ENCODE measurements at places on chromosomes 16 and 17.

- DNase-seq = no peak
Measured at GRCh38 chr17:82050761-82051641, 610 bp downstream of the RFNG start.

DNA sequence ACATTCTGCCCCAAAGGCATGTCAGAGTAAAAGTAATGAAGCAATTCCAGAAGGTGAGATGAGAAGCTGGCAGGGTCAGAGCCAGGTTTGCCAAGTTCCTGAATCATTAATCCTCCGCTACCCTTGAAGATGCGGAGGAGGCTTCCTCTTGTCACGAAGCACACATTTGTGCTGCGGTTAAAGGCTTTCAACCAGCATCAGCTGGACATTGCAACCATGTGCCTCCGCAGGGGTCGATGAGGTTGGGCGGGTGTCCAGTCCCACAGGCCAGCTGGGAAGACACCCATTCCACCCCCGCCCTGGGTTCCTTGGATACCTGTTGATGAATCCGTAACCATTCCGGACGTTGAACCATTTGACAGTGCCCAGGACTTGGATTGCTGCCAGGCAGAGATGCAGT is 1.3 kb downstream of the YBX2 start:
- no peak for DNase-seq

DNA sequence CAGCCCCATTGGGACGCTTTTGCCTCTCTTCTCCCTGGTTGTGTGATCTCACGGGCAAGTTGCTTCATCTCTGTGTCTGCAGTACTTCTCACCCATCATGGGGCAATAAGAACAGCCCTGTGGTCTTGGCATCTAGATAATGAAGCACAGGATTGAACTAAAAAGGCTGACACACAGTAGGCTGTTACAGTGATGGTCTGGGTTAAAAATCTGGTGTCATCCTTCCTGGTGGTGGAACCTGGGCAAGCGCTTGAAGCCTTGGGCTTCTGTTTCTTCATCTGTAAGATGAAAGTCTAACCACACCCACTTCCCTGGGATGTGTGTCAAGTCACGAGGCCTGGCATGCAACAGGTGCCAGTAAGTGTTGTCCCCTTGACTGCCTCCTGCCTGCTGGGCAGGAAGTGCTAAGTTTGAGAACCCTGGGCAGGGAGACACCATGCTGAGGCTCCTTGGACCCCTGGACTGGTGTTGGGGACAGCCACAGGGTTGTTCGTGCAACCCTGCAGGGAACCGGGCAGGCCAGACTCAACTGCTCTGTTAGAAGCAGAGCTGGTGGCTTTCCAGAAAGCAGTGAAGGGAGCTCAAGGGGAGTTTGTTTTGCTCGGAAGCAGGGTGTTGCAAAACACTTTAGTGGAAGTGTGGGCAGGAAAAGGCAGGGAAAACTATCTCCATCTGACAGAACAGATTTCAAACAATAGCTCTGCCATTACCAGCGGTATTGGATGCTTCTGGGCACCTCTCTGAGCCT is 5.9 kb upstream of the MAP2K3 start:
- no peak for DNase-seq

GRCh38 chr17:30382345-30382744 is 3.6 kb downstream of the CPD start:
- no peak for DNase-seq

DNA sequence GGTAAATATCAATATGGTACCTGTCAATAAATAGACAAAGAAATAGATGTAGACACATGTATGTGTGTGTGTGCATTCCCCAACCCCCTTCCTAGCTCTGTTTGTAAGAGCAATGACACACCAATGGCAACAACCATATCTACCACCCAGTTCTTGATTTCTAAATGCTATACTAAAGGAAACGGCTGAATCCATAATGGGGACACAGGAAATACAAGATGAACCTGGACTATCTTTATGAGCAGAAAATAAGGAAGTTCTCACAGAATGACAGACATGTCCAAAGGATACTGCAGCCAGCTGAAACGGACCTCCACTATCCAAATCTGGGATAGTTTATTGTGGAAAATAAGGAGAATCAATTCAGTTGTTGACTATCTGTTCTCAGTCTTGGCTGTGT is 75.3 kb downstream of the MYO1D start:
- DNase-seq = no peak

Measured in renal cortex interstitium (tissue), 15 donors.